A549 treated with CpdA at 1 μM for 4 hours (cell line): ENCODE measurements at places on chromosomes 12 and 14. TPM values are rescaled to one million over a fixed set of nuclear protein-coding genes. Genes with fewer than 3 reads are reported as not detected.

AQP2 gene
- not detected in 5 replicates for total RNA-seq

APOF gene
- not detected in 5 replicates for total RNA-seq

GYS2 gene
- total RNA-seq, result not detected in 5 replicates

DEGS2 gene
- total RNA-seq, result 1.2 to 2.7 TPM (median 1.4 TPM) in 5 replicates

KRT79 gene
- 0.09 to 0.22 TPM (median 0.16 TPM) in 4 of 5 replicates, not detected in the other for total RNA-seq

JDP2 gene
- 15.7 to 25.3 TPM (median 22.0 TPM) in 5 replicates for total RNA-seq

SUOX gene
- total RNA-seq, result 8.0 to 11.5 TPM (median 10.4 TPM) in 5 replicates

PXMP2 gene
- total RNA-seq, result 21.3 to 29.5 TPM (median 29.0 TPM) in 5 replicates

KRT3 gene
- total RNA-seq, result 0.03 to 0.10 TPM in 2 of 5 replicates, not detected in the others

KRT72 gene
- not detected in 5 replicates for total RNA-seq

SDSL gene
- 21.4 to 28.4 TPM (median 24.1 TPM) in 5 replicates for total RNA-seq

RXYLT1 gene
- total RNA-seq, result 28.4 to 32.0 TPM (median 29.5 TPM) in 5 replicates

CLEC4A gene
- total RNA-seq, result 0.10 TPM in 1 of 5 replicates, not detected in the others

PRKCH gene
- 3.5 to 4.0 TPM (median 3.8 TPM) in 5 replicates for total RNA-seq

SLC6A12 gene
- 0.65 to 1.5 TPM (median 0.76 TPM) in 5 replicates for total RNA-seq

FGF23 gene
- total RNA-seq, result not detected in 5 replicates

MOK gene
- 22.5 to 30.9 TPM (median 25.5 TPM) in 5 replicates for total RNA-seq

RBP5 gene
- not detected in 5 replicates for total RNA-seq

SYCP3 gene
- 0.10 to 0.35 TPM (median 0.18 TPM) in 3 of 5 replicates, not detected in the others for total RNA-seq

GRIP1 gene
- total RNA-seq, result 0.71 to 6.3 TPM (median 4.1 TPM) in 5 replicates

KLHL28 gene
- total RNA-seq, result 5.1 to 6.4 TPM (median 5.6 TPM) in 5 replicates

CYP27B1 gene
- 1.4 to 3.7 TPM (median 2.3 TPM) in 5 replicates for total RNA-seq

MDM1 gene
- 6.1 to 9.3 TPM (median 6.5 TPM) in 5 replicates for total RNA-seq

RNF34 gene
- total RNA-seq, result 34.9 to 39.7 TPM (median 37.6 TPM) in 5 replicates

CLEC4D gene
- not detected in 5 replicates for total RNA-seq

GALNT8 gene
- not detected in 5 replicates for total RNA-seq

KRT71 gene
- not detected in 5 replicates for total RNA-seq

LUM gene
- 0.12 to 0.28 TPM (median 0.24 TPM) in 5 replicates for total RNA-seq

FSCB gene
- not detected in 5 replicates for total RNA-seq

FGF6 gene
- not detected in 5 replicates for total RNA-seq

KCNC2 gene
- total RNA-seq, result not detected in 5 replicates

SLC25A47 gene
- total RNA-seq, result not detected in 5 replicates

VASH1 gene
- 3.3 to 4.6 TPM (median 3.8 TPM) in 5 replicates for total RNA-seq

STYK1 gene
- 0.12 to 0.76 TPM (median 0.23 TPM) in 5 replicates for total RNA-seq

EPYC gene
- total RNA-seq, result not detected in 5 replicates

SARNP gene
- 90.6 to 139 TPM (median 98.9 TPM) in 5 replicates for total RNA-seq

TAS2R10 gene
- total RNA-seq, result 0.05 TPM in 1 of 5 replicates, not detected in the others

PLCZ1 gene
- total RNA-seq, result not detected in 5 replicates

DRAM1 gene
- 23.8 to 29.4 TPM (median 28.9 TPM) in 5 replicates for total RNA-seq

FOXN4 gene
- total RNA-seq, result 0.03 to 0.12 TPM in 2 of 5 replicates, not detected in the others

FIGNL2 gene
- 0.14 to 0.41 TPM (median 0.20 TPM) in 5 replicates for total RNA-seq

CLEC2D gene
- total RNA-seq, result 0.30 to 1.2 TPM (median 0.83 TPM) in 5 replicates

FMNL3 gene
- total RNA-seq, result 1.6 to 2.2 TPM (median 1.9 TPM) in 5 replicates

KLRK1 gene
- not detected in 5 replicates for total RNA-seq

IL31 gene
- total RNA-seq, result not detected in 5 replicates

OTUB2 gene
- total RNA-seq, result 4.3 to 6.5 TPM (median 4.7 TPM) in 5 replicates

GZMH gene
- not detected in 5 replicates for total RNA-seq

MIP gene
- 0.14 to 0.26 TPM (median 0.20 TPM) in 3 of 5 replicates, not detected in the others for total RNA-seq

KLRG1 gene
- 1.1 to 2.1 TPM (median 1.4 TPM) in 5 replicates for total RNA-seq

CLEC4C gene
- not detected in 5 replicates for total RNA-seq

IGF1 gene
- not detected in 5 replicates for total RNA-seq

TRHDE gene
- total RNA-seq, result 0.03 to 0.19 TPM (median 0.09 TPM) in 5 replicates

ZC2HC1C gene
- total RNA-seq, result 2.2 to 3.1 TPM (median 2.8 TPM) in 5 replicates
